Vagina (tissue), 2 donors: ENCODE measurements at places on chromosomes 7 and 10.

DNA sequence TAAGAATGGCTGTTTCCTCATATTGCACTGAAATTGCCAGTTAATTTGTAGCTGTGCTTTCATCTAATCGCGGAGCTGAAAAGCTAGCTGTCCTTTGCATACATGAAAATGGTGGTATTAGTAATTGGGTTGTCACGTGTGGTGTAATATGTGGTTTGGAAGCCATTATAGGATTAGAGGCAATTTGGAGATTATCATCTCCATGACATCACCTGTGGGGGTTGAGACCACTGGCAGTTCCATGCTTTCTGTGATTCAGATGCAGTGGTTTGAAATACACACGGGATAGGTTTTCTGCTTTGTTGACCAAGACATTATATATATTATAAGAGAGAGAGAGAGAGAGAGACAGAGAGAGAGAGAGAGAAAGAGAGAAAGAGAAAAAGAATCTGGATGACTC, 180.8 kb downstream of the RAB11FIP2 start:
- H3K4me3 ChIP-seq: no peak overlapping the region
- no peaks in the 10 kb centered on the region for H3K4me1 ChIP-seq
- no peaks in the 10 kb centered on the region for H3K36me3 ChIP-seq

- H3K36me3 ChIP-seq: peaks cover 16% of the 10 kb centered on the region
- H3K4me1 ChIP-seq: peaks cover 100% of the 10 kb centered on the region
- no peak overlapping the region for H3K4me3 ChIP-seq
- H3K27me3 ChIP-seq: no peaks in the 10 kb centered on the region
These were observed 178.5 kb downstream of the ARID5B start for GRCh38 chr10:62079885-62080559.

DNA sequence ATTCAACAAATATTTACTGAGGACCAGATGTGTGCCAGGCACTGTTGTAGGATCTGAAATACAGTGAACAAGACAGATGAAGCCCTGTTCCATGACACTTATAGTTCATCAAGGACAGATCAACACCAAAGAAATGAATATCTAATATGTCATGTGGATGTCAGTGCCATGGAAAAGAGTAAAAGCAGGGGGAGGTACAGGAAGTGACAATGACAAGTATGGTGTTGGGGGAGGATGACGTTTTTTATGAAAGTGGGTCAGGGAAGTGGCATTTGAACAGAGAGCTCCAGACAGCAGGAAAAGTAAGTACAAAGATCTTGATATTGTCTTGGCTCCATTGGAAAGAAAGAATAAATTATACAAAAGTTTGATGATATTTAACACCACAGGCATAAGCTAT, 7.0 kb upstream of the SFMBT2 start:
- no peaks in the 10 kb centered on the region for H3K36me3 ChIP-seq
- no peaks in the 10 kb centered on the region for H3K27me3 ChIP-seq
- peaks cover 4% of the 10 kb centered on the region for H3K4me1 ChIP-seq
- H3K27ac ChIP-seq: no peak overlapping the region
- no peak overlapping the region for H3K4me3 ChIP-seq
- no peak for DNase-seq

- no peak for DNase-seq
- no peak overlapping the region for H3K27ac ChIP-seq
- no peak overlapping the region for H3K4me3 ChIP-seq
- H3K27me3 ChIP-seq: no peaks in the 10 kb centered on the region
- H3K4me1 ChIP-seq: peaks cover 19% of the 10 kb centered on the region
These were observed 8.5 kb downstream of the ZDHHC16 start for GRCh38 chr10:97454330-97455036.
